ENCODE measurements at places on chromosomes 11 and 22.

- peak; percentile 26 for ATAC-seq
Measured at GRCh38 chr22:19844377-19845053, 10.2 kb downstream of the GNB1L start.

DNA sequence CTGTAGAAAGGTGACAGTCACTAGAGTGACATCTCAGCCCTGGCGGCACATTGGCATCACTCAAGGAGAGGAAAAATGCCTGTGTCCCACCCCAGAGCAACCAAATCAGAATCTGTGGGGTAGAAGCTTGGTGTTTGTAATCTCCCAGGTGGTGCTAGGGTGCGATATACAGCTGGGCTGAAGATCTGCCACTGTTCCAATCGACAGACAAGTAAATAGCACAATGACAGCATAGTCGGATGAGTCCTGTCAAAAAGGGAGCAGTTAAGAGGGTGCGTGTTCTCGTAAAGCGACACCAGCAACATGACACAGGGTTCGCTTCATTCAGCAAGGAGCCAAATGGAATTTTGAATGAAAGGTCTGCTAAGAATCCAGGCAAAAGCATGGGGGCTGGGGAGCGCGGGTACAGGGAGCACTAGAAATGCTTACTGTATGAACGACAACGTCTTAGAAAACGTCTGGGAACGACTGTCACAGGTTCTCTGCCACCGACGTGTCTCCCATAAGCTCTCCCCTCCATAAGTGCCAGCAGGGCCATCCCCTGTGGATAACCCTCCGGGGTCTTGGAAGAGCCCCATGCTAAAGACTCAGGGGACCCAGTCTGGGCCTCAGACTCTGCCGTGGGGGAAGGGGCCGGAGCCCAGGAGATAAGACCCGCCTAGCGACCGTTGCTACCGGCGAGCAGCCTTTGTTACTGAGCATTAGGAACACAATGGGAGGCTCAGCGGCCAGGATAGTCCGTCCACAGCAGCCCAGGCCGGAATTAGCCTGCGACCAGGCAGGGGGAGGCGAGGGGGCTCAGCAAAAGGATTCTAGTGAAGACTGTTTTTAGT is 20.8 kb downstream of the ADA2 start:
- ATAC-seq: no peak

- no peak for ATAC-seq
Measured at GRCh38 chr11:126496576-126497337, 141.3 kb downstream of the ST3GAL4 start.

- peak; percentile 89 for ATAC-seq
Measured at GRCh38 chr11:14544611-14545010, 24.4 kb upstream of the PSMA1 start.

GRCh38 chr11:84420271-84420670 is 1134.1 kb upstream of the CCDC90B start:
- no peak for ATAC-seq

- ATAC-seq: no peak
Measured at GRCh38 chr11:116840224-116840745, 2.9 kb upstream of the APOA1 start.

DNA sequence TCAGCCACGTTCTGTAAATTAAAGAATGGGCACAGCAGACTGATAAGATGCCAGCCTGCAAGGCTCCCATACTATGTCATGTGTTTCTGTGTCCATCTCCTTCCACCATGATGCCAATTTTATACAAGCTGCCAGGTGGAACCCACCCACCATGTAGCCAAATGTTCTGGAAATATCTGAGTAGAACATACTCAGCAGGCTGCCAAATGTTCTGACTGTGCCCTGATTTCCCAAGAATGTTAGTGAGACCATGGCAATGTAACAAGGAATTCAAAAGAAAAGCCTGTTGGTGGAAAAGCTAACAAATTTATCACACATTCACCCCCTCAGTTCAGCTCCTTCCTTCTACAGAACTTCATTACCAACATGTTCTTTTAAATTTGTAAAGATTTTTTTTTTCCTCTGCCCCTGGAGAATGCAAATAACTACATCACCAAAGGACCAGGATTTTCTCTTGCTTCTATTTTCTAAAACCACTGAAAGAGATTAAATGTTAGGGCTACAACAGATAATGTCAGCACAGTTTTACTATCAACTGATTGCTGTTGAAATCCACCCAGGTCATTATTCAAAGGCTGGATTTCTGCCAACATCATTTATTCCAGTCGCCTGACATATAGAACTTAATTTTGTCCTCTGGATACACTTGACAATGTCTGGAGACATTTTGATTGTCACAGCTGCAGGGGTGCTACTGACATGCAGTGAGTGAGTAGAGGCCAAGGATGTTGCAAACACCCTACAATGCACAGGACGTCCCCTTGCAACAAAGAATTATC is 3.1 kb downstream of the DMC1 start:
- ATAC-seq: no peak

DNA sequence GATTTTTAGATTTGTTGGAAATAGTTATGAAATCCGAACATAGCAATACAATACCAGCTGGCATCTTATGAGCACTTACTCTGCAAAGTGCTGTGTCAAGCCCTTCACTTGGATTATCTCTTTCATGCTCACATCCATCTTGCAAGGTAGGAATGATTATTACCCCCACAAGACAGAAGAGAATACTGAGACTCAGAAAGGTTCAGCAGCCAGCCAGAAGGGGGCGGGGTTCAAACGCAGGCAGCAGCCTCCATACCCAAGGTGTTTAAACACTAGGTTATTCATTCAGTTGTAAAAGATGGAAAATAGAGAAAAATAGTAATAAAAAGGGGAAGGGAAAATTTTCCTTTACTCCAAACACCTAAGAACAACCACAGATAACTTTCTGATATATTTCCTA is 158.5 kb downstream of the CCDC34 start:
- no peak for ATAC-seq

Data from activated CD4-positive, CD25-positive, alpha-beta regulatory T cell treated with anti-CD3 and anti-CD28 coated beads, Interleukin-2, amount 50 U/mL, for 24 hours (primary cell).